T-cell (primary cell): ENCODE measurements at places on chromosomes 1 and 21. TPM values are rescaled to one million over a fixed set of nuclear protein-coding genes. Genes with fewer than 3 reads are reported as not detected.
A peak's percentile ranks its signal among the peaks of the same experiment; 100 is the strongest.

DNA sequence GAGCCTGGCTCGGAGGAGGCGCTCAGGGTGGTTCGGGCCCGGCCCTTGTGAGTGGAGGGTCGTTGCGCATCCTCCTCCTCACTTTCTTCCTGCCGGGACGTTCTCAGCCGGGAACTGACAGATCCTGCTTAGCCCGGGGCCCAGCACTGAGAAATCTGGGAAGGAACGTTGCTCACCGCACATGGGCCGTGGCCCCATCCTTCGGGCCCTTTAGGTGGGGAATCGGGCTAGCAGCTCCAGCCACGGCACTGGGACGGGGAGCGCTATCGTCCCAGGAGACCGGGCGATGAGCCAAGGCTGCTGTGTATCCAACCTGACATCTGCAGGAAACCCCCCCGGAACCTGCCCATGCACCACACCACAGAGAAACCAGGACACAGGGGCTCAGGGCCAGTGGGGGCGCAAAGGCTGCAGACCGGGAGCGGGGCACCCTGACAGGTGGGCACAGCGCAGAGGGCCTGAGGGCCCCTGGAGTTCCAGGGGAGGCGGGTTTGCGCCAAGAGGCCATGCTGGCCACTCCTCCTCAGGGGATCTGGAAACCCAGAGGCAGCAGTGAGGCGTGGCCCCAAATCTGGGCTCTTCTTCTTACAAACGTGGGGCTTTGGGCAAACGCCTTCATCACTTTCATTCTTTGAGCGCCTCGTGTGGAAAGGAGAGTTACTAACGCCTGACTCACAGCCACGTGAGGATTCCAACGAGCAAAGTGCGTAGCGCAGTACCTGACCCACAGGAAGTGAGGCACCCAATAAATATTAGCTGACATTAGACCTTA is at the start of gene SH2D5:
SH2D5 (minus strand) TSS at position 116 of the 772 bp plus-strand sequence. CDS start 4,659 bp downstream, outside the sequence.
- DNase-seq = peak; percentile 63

GRCh38 chr1:3249231-3249630 is 180.2 kb downstream of the PRDM16 start:
- DNase-seq = no peak

DNA sequence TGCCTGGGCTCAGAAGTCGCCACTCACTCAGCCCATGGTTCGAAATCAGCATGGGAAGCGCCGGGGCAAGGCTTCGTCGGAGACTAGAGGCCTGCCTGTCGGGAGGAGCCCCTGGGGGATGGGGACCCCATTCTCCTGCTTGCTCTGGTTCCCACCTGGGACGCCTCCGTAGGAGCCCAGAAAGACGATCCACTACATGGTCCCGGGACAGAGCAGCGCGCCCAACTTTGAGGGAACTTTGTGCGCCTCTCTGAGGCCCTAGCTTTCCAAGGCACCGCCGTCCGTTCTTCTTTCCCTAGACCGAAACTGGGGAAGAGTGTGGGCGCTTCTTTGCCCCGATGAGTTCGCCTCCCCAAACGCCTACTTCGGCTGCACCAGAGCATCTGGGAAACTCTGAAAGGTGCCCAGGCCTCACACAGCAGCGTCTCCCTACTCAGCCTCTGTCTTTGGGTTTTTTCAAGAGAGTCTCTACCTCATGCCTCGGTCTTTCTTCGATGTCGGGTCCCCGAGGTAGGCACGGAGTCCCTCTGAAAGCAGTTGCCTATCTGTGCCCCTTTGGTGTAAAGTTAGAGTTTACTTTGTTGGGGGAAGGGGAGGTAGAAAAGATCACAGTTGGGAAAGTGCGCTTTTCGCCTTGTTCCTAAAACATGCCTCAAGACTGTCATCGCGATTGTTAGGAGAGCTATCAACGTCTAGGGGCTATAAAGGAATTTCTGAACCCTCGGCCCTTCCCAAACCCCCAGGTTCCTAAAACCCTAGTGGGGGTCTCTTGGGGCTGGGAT is 14.0 kb downstream of the NR5A2 start:
- no peak for DNase-seq

The OR2L13 gene
- total RNA-seq = not detected

DNA sequence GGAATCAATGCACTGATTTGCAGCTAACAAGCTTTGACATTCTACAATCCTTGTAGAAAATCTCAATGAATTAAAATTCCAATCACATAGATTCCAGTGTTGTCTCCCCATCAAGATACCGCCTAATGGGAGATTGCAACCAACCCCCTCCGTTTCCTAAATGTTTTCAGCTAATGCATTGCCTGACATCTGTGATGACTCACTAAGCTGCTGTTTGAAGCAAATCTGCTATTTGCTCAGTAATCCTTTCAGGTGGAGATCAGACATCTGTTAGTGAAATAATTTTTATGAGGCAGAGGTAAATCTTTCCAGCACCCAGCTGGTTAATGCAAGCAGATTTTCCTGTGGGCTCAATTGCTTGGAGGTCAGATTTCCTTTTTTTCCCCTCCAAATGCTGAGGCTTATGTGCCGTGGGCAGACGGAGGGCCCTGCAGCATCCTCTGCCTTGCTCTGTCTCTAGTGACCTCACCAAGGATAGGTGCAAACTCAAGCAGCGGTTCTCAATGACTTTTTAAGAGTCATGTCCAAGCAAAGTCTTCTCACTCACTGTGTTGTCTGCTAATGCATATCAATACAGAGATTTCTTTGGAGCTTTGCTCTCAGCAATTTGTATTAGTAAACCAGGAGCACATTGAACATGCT is 91.1 kb upstream of the RAB3GAP2 start:
- DNase-seq = no peak

DNA sequence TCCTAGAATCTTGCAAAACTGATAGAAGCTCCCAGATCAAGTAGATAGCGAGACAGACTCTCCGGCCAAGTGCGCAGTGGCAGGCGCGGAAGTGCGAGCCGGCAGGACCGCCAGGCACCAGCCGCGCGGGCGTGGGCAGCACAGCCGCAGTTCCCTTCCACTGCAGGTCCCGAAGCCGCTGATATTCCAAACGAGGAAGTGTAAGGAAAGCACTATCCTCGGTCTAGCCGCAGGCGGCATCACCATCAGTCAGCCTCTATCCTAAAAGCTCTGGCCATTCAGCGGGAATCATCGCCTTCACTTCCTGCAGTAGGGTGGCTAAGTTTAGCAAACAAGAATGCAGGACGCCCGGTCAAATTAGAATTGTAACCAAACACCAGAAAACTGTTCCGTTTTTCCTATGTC is 710 bp downstream of the GLRX2 start:
- no peak for DNase-seq

The RASAL2 gene
- total RNA-seq = 0.10 TPM

The OLFML3 gene
- 0.76 TPM for total RNA-seq

- DNase-seq = no peak
Measured at GRCh38 chr1:22332795-22333499, 118.7 kb upstream of the ZBTB40 start.

DNA sequence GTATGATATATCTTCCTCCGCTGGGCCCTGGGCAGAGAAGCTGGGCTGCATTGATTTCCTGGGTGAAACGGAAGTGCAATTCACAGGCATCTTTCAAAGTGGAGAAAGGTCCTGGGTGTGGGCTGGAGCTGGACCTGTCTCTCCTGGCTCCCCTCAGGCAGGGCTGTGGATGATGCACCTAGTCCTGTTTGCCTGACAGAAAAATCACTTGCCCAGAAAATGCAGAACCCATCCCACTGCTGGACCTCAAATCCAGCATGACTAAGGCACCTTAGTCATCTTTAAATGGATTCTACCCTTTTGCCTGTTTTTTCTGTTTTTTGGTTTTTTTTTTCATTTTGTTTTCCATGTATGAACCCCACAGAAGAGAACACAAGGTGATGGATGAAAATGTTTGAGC is 49.7 kb downstream of the MYSM1 start:
- DNase-seq = no peak

GRCh38 chr21:45853703-45854342 is 127.7 kb upstream of the COL6A1 start:
- no peak for DNase-seq

The AKR7A3 gene
- 0.82 TPM for total RNA-seq

DNA sequence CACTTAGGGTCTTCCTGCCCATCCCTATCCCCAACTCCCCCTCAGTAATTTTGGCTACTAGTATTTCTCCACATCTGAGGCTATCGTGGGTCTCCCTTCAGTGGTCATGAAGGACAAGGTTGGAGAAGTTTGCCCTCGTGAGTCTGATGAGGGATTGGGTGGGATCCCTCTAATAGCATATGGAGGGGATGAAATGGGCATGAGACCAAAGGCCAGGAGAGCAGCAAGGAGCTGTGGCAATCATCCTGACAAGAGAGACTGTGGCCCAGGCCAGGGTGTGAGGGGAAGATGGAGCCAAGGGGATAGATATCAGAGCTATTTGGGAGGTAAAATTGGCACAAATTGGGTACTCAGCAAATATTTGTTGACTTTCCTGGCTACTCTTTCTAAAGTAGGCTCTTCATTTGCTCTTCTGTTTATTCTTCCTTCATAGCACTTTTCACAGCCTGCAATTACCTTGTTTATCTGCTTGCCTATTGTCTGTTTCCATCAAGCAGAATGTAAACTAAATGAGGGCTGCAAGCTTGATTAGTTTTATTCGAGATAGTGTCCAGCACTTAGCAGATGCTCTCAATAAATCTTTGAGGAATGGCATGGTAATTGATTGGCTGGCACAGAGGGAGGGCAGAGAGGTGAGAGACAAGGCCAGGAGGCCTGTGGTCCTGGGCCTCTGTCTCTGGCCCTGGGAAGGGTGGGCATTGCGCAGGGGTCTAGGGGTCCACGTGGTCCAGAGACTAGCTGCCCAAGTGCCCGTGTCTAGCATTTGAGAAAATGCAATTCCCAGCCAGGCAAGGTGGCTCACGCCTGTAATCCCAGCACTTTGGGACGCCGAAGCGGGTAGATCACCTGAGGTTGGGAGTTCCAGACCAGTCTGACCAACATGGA is 1.5 kb upstream of the PLK3 start:
- DNase-seq = no peak

GRCh38 chr1:209589440-209589839 is 5.9 kb downstream of the CAMK1G start:
- DNase-seq = no peak

DNA sequence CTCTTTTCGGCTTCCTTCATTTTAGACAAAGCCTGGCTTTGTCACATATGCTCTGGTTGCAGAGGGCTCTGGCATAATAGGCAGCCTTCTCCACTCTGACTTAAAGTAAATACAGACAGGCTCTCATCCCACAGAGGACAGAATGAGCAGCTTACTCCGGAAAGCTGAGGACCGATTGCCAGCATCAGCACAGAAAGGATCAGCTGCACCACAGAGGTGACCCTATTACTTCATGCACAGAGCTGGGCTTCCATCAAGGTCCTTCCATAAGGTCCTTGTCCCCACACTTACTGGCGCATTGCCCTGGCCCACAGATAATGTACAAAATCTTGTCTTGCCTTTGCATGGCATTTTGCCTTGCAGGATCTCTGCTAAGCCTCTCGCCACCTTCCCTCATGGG is 67.6 kb downstream of the SEC16B start:
- no peak for DNase-seq

DNA sequence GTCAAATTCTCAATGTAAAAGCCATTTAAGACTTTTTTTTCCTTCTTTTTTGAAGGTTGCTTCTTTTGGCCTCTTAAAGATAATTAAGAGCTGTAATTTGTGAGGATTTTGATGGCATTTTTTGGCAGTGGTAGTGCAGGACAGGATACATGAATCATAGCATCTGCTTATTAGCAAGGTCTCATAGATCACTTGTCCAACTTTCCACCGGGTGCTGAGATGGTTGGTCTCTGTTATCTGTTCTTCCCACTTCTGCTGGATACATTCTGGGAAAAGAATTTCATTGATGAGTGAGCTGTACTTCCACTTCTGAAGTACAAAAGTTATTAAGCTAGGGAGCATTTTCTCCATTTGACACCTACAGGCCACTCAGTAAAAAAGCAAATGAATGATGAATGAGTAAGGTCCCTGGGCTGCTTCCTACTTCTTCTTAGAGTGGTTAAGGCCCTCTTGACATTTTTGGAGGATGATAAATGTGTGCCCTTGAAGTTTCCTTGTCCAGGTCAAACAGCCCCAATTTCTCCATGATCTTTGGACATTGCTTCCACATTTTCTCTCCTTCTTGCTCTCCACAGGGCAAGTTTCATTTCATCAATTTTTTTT is 100.6 kb downstream of the ROR1 start:
- no peak for DNase-seq

DNA sequence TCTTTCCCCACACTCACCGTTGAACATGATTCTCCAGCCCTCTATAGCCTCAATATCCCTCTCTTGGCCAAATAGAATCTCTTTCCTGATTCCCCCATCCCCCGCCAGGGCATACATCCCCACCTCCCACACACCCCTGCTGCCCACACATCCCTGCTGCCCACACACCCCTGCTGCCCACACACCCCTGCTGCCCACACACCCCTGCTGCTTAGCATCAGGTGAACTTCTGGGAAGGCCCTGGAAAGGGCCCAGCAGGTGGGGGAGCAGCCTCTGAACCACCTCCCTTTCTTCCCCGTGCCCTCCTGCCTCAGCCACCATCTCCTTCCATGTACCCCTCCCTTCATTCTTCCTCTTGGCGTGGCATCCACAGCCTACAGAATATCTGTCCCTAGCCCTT is 15.9 kb upstream of the IFNLR1 start:
- DNase-seq = no peak

The COL24A1 gene
- total RNA-seq = 0.15 TPM

GRCh38 chr1:21251773-21252471 is 38.3 kb downstream of the ECE1 start:
- DNase-seq = no peak

The OR6K6 gene
- total RNA-seq = not detected

The VASH2 gene
- total RNA-seq = not detected

The C1orf185 gene
- not detected for total RNA-seq

The SLAMF9 gene
- total RNA-seq = not detected

DNA sequence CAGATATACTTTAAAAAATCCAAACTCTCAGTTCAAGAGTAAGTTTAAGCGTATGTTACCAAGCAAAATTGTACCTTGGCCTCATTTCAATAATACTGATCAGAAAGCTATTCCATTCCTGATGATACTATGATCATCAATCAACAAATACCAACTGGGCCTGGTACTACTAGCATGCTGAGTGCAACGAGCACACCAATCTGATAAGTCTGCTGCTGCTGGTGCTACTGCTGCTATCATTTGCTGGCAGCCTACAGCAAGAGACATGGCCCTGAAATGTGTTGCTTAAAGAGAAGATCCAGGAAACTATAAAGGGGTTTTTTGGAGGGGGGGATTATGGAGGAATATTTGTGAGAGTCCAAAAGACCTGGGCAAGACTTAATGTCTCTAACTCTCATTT is 39.7 kb downstream of the NME7 start:
- no peak for DNase-seq

The TPR gene
- total RNA-seq = 144 TPM

- DNase-seq = no peak
Measured at GRCh38 chr1:112517231-112517630, 8.5 kb downstream of the WNT2B start.

The FCER1G gene
- total RNA-seq = 3.1 TPM
